Heart right ventricle (tissue), 16 donors: ENCODE measurements at places on chromosomes 6 and 20. TPM values are rescaled to one million over a fixed set of nuclear protein-coding genes. Genes with fewer than 3 reads are reported as not detected.

The EYS gene
- polyA plus RNA-seq = not detected

The GPX5 gene
- polyA plus RNA-seq = not detected

The ID4 gene
- polyA plus RNA-seq = 6.9 TPM

The CPNE5 gene
- 18.4 TPM for polyA plus RNA-seq

The PPP2R5D gene
- 35.7 TPM for polyA plus RNA-seq

The GCNT2 gene
- 13.5 TPM for polyA plus RNA-seq

The TEAD3 gene
- 29.1 TPM for polyA plus RNA-seq

The CALHM6 gene
- polyA plus RNA-seq = 1.5 TPM

The CNBD2 gene
- polyA plus RNA-seq = 18.0 TPM

The LY6G6D gene
- not detected for polyA plus RNA-seq

The KCNG1 gene
- polyA plus RNA-seq = 0.99 TPM

The FAM229B gene
- polyA plus RNA-seq = 68.0 TPM

The SOX18 gene
- polyA plus RNA-seq = 37.2 TPM

The CCDC170 gene
- 0.13 TPM for polyA plus RNA-seq

The SIRPA gene
- 31.5 TPM for polyA plus RNA-seq

The FOXA2 gene
- polyA plus RNA-seq = not detected

The TDRD6 gene
- 1.4 TPM for polyA plus RNA-seq

The PGBD1 gene
- polyA plus RNA-seq = 2.9 TPM

The TCP11 gene
- polyA plus RNA-seq = 0.03 TPM

The C6orf132 gene
- 1.8 TPM for polyA plus RNA-seq

The GSTA1 gene
- polyA plus RNA-seq = not detected

The DEFB132 gene
- polyA plus RNA-seq = not detected

The RFX6 gene
- not detected for polyA plus RNA-seq

The GJA10 gene
- not detected for polyA plus RNA-seq

The ADAM33 gene
- polyA plus RNA-seq = 5.6 TPM

The MCUR1 gene
- polyA plus RNA-seq = 81.6 TPM

The MICA gene
- polyA plus RNA-seq = 21.2 TPM

The FAM184A gene
- polyA plus RNA-seq = 3.0 TPM

The SEMG2 gene
- polyA plus RNA-seq = not detected

The SDC4 gene
- 64.5 TPM for polyA plus RNA-seq

The RGS17 gene
- polyA plus RNA-seq = 0.07 TPM

The ELOVL5 gene
- 39.0 TPM for polyA plus RNA-seq

The RBPJL gene
- polyA plus RNA-seq = not detected

The CAP2 gene
- polyA plus RNA-seq = 42.0 TPM

The IRF4 gene
- 0.04 TPM for polyA plus RNA-seq

The CDH26 gene
- 0.45 TPM for polyA plus RNA-seq

The FOXQ1 gene
- not detected for polyA plus RNA-seq

The SLC13A3 gene
- 0.61 TPM for polyA plus RNA-seq

The TP53TG5 gene
- polyA plus RNA-seq = 0.43 TPM

The PCSK2 gene
- polyA plus RNA-seq = 0.44 TPM

The BPIFB1 gene
- 0.03 TPM for polyA plus RNA-seq

The OR12D3 gene
- not detected for polyA plus RNA-seq
